Stimulated activated CD8-positive, alpha-beta memory T cell treated with anti-CD3 and anti-CD28 coated beads, Interleukin-15, amount 100 ng/mL, for 1 hour (primary cell): ENCODE measurements at places on chromosomes 7 and 10.

DNA sequence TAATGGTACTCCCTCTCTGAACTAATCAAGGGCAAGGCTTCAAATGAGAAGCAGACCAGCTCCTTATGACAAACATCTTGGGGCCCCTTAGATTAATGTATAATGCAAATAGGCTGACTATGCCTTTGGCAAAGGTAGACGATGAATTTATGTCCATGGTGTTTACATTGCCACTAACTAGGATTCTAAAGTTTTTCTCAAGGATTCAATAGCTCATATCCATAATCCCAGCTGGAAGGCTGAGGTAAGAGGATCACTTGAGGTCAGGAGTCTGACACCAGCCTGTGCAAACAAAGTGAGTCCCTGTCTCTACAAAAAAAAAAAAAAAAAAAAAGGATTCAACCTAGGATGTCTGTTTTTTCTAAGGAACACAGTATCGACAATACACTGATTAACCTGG lies 96.5 kb downstream of the ORC5 start:
- DNase-seq: no peak

DNA sequence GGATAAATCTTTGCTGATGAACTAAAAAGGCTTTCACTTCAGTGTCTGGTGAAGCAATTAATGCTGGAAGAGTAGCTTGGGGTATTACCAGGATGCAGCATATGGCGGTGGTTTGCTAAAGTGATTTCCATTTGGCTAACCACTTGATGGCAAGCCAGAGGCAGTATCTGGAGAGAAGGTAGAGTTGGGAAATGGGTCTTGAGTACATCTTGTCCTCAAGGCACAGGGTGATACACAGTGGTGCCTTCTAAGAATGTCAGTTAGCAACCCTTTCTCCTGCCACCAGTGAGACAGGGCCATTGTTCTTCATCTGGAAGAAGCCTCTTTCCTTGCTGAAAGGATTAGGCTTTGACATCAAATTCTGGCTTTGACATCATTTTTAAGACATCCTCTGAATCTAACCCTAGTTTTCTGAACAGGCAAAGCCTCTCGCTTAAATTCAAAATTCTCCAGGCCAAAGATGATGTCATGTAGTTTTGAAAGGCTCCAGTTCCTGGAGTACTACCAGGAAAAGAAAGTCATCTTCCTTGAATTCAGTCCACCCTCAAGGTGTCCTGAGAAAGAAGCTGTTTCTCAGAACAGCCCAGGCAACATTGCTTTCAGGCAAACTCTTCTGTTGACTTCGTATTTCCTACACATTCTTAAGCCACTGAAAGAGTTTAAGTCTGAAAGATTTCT lies 162.4 kb downstream of the ARID5B start:
- DNase-seq: no peak

GRCh38 chr10:71877821-71878220 lies 26.8 kb upstream of the PSAP start:
- DNase-seq: no peak

GRCh38 chr10:69842882-69843281 lies 41.2 kb downstream of the COL13A1 start:
- no peak for DNase-seq

- DNase-seq: no peak
Measured at GRCh38 chr10:78336402-78336791, 302.7 kb downstream of the RPS24 start.

- DNase-seq: no peak
Measured at GRCh38 chr7:44062180-44062902, 3.0 kb downstream of the PGAM2 start.

- DNase-seq: no peak
Measured at GRCh38 chr7:80018941-80019808, 115.5 kb upstream of the GNAI1 start.

DNA sequence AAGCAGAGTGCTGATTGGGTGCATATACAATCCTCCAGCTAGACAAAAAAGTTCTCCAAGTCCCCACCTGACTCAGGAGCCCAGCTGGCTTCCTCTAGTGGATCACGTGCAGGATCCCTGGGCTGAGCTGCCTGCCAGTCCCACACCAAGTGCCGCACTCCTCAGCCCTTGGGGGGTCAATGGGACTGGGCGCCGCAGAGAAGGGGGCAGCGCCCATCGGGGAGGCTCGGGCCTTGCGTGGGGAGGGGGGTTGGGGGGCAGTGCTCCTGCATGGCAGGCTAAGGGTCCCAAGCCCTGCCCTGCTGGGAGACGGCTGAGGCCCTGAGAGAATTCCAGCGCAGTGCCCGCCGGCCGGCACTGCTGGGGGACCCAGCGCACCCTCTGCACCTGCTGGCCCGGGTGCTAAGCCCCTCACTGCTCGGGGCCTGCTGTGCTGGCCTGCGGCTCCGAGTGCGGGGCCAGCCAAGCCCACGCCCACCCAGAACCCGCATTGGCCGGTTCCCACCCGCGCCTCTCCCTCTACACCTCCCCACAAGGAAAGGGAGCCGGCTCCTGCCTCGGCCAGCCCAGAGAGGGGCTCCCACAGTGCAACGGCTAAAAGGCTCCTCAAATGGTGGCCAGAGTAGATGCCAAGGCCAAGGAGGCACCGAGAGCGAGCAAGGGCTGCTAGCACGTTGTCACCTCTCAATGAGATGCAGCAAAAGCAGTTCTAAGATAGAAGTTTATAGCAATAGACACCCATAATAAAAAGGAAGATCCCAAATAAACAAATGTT lies 274.3 kb upstream of the LRRTM3 start:
- DNase-seq: no peak

DNA sequence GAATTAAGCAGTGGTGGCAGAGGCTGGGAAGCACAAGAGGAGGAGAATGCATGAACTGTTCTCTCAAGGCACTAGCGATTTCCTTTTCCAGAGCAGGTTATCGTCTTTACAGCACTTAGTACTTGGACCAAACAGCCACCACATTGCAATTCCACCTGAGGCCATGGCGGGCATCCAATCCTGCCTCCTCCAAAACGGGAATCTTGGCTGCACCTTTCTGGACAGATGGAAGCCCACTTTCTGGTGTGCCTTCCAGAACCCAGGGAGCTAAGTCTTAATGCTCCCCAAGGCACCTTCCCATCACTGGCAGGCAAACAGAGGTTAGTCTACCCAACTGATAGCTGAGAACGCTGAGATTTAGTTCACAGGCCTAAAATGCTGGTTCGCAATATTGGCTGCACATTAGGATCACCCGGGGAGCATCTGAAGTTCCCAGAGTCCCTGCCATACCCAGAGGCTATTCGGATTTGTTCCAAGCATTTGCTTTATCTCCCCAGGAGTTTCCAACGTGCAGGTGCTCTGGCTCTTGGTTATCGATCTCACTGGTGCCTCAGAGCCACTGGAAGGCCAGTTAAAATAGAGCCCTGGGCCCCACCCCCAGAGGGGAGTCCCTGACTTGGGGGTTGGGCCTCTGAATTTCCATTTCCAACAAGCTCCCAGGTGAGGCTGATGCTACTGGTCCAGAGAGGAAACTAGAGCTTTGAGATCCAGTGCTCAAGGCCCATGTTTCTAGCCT lies 62.2 kb downstream of the KCNMA1 start:
- no peak for DNase-seq

- DNase-seq: no peak
Measured at GRCh38 chr7:27518561-27519350, 143.9 kb downstream of the HIBADH start.

- DNase-seq: no peak
Measured at GRCh38 chr7:121541457-121541856, 145.3 kb upstream of the FAM3C start.
